ENCODE measurements at places on chromosomes 11 and 22.

- DNase-seq, result no peak
These were observed 59.4 kb downstream of the RTL6 start for GRCh38 chr22:44438481-44439131.

- DNase-seq, result no peak
These were observed 10.8 kb upstream of the TCF20 start for GRCh38 chr22:42281284-42281683.

DNA sequence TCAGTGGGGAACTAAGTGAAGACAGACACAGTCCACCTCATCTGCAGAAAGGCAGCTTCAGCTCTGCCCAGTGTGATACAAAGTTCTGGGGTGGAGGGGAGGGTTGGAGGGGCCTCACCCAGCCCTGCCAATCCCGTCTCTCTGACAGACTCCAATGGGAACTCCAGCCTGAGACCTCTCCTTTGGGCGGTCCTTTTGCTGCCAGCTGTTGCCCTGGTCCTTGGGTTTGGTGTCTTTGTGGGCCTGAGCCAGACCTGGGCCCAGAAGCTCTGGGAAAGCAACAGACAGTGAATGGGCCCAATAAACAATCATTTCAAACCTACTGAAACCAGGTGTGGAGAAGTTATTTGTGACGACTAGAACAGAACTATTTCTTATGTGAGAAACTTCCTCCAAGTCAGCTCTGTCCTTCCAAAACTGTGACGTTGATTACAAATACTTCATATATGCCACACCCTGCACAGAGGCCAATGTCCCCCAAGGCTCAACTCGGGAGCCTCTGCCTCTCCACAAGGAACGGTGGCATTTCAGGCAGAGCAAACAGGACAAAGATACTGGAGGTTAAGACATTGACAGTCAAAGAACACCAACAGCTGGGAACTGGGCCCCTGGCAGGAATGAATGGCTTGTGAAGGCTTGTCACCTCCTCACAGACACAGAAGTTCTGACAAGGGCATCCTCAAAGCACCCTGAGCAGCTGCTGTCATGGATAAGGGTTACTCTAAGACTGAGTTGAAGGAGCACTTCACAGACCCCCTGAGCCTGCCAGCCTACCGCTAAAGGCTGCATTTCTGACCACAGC lies 8.2 kb downstream of the ZP1 start:
- no peak for DNase-seq

DNA sequence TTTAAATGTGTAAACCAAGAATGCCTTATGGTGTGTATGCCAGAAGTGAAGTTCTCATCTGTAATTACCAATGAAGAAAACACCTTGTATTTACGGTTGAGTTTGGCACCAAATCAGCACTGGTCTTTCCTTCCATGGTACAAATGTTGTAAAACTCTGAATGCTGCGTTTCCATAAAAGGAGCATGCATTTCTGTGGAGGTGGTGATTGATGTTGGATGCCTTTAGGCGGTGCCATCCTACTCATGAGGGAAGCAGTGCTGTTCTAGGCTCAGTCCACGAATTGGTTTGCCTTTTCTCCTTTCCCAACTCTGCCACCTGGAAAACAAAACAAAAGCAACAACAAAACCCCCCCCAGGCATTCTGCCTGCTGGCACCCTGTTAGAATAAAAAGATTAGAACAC lies 124.4 kb downstream of the TEAD1 start:
- peak; percentile 30 for DNase-seq

DNA sequence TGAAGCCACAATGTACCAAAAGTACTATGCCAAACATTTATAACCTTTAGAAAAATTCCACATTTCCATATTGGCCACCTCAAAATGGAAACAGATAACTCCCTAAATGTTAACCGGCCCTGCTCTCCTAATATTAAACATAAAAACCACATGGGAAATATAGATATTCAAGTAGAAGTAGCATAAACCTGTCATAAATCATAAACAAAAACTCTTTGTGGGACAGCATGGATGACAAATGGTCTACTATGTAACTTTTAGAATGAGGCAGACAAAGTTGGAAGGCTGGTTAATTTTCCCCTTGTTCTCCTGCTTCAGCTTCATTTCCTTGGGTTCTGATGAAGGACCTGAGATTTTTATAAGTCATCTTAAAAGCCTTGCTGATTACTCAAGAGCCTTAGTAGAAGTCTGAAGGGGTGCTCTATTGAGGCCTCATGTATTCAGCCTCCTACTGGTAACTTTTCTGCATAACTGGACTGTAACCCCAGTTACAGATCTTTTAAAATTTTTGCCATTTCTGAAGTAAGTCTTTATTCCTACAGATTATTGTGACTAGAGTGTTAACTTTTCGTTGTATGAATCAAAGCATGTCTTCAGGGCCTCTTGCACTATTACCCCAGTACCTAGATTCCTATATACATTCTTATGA lies 116.4 kb downstream of the STIM1 start:
- no peak for DNase-seq

DNA sequence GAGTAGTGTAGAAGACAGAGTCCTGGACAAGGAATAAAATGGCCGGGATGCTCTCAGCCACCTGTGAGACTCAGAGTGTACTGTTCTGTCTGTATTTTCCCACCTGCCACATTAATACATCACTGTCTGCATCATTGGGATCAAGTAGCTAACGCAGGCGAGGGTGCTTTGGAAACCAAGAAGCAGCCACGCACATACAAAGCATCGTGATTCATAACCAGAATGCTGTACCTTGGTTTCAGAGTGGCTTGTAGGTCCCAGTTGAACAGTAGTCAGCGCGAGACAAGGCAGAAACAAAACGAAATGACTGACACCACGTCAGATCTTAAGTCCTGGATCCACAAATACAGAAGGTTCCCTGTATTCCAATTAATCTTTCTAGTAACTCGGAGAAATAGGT lies 198.3 kb downstream of the GRIK4 start:
- DNase-seq, result peak; percentile 36

GRCh38 chr11:87290304-87290922 lies 252.7 kb downstream of the TMEM135 start:
- DNase-seq, result peak; percentile 84

DNA sequence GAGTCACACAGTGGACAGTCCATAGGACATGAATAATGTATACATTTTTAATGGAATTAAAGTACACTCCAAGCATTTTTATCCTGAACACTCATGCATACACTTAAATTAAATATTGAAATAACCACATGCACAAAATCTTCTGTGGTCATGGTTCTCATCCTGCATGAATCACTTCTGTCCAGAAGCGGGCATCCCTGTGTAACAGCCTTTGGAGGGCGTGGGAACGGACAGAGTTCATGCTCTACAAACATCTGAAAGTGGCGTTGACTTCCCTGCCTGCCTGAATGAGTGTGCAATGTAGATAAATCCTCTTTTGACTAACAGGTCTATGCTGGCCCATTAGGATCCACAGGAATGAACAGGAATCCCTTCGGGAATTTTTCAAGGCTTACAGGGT lies 780.2 kb downstream of the BRD1 start:
- DNase-seq, result no peak

GRCh38 chr11:22792497-22792896 lies 37.1 kb downstream of the SVIP start:
- DNase-seq, result no peak
